NCI-H1048 (cell line): ENCODE measurements at places on chromosomes 11 and 22.

DNA sequence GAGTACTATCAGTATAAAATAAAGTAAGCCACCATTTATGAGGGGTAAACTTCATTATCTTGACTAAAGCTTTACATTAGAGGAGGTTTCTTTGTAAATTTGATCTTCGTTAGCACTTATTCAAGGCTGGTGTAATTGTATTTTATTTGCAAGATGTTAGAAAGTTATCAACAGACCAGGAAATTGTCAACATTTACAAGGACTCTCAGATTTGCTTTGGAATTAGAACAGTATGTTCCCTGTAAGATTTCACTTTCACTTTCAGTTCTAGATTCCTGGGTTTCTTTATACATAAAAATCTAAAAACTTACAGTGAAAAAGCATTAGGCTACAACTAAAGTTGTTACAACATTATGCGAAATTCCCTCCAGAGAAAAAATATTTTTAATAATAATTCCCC lies 4.6 kb upstream of the BIRC3 start:
- no peak for DNase-seq

- DNase-seq = no peak
Observed at GRCh38 chr11:9680028-9680427, 16.2 kb downstream of the SWAP70 start.

DNA sequence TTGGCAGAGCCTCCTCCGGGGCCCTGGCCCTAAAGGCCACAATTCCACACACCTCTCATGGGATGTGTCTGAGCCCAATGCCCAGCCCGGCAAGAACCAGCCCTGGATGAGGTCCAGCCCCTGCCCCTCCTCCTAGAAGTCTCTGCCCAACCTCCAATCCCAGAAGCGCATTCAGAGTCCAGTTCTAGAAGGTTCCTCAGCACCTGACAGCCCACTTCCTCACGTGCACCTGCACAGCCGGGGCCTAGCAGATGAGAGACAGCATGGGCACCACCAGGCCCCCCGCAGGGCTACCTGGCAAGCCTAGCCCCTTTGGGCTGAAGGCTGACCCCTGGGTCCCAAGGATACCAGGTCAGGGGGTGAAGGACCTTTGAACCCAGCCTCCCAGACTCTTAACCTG lies 11.5 kb upstream of the CDKN1C start:
- DNase-seq = no peak

DNA sequence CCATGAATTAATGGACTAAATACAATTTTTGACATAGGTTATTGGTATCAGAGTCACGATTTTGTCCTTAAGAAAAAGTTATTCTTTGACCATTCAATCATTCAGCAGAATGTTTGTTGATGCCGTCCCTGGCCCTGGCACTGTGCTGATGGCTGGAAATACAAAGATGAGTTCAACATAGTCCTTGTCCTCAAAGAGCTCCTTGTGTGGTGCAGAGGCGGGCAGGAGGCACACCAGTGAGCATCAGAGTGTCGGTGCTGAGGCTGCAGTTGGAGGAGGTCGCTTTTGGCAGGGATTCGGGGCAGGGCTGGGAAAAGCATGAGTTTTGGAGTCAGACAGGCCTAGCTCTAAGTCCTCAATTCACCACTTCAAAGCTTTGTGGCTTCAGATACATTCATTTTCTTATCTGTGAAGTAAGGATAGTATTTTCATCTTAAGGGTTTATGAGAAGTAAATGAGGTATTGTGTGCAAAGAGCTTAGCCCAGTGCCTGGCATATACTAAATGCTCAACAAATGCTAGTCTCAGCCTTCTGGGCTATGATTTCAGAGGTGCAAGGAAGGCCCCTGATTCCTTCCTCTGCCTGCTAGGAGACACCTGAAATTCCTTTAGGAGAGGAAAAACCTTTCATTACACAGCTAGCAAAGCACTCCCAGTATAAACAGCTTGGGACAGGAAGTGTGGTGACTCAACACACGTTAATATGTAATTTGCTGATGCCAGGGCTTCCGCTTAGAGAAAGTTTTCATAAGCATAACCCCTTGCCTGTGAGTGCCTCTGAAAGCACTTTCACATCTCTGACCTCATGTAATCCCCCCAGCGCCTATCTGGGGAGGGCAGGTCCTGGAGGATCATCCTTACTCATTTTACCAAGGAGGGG lies 113.8 kb downstream of the NECTIN1 start:
- DNase-seq = no peak

GRCh38 chr11:16745950-16746605 lies 7.6 kb downstream of the C11orf58 start:
- DNase-seq = no peak

DNA sequence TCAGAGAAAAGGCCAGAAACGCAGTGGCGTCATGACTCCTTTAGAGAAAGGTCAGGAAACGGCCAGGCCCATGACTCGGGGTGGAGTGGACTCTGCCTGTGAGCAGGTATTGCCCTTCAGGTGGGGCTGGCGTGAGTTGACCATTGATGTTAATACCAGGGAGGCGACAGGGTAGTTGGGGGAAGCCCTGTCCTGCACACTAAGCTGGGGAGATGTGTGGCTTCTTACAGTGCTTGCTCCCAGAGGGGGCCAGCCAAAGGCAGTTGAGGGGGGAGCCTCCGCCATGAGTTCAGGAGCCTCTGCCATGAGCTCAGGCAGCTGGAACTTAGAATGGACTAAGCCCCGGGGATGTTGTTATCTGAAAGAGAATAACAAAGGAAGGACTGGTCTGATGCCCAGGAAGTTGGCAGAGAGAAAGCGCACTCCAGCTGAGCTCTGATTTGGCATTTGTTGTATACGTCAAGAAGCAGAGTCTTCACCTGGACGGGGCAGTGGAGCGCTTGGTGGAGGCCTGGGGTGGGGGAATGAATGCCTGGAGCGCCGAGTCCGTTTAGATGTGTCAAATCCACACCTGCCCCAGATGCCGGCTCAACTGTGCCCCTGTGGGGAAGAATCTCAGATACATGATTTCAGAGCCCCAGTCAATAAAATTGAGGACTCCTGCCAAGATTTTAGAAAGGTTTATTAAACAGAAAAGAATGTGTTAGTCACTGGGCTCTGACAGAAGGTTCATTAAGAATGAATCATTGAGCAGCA lies 222.5 kb downstream of the TBC1D22A start:
- DNase-seq = no peak

GRCh38 chr11:74522776-74523175 lies 29.3 kb upstream of the LIPT2 start:
- no peak for DNase-seq

GRCh38 chr11:75035911-75036565 lies 47.3 kb downstream of the NEU3 start:
- DNase-seq = no peak

DNA sequence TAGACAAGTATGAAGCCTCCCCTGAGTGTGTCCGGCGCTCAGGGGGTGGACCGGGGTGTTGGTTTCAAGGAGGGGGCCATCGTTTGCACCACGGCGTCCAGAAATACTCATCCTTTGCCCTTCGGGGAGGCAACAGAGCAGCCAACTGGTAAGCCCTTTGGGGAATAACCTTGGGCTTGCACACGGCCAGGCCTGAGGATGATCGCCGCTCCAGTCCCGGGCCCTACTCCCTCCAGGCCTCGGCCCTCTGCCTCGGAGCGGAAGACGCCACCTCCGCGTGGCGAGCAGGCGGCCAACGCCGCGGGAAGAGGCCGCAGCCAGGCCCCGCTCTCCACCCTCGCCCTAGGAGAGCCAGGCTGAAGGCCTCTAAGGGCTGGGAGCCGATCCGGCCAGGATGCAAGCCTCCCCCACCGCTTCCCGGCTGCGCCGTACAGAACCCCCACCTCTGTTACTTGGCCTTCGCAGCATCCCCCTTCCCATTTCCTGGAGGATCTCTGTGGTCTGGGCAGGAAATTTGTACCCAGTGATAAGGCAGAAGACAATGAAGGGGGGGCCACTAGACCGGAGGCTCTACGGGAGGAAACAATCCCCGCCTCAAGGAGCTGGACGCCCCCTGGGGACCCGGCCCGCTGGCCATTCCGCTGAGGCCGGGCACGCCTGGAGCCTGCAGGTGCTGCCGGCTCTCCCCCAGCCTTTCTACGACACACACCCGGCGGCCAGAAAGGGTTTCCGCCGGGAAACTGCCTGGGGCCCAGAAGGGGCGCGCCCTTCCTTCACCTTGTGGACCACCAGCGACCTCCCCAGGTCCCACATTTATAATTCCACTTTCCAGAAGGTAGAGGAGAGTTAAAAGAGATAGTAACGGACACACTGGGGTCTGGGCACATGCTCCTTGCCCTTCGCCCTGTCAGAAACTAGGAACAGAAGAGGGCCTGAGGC lies 2.6 kb downstream of the ESAM start:
- DNase-seq = no peak

- DNase-seq = no peak
Observed at GRCh38 chr11:128330203-128330602, 257.2 kb downstream of the ETS1 start.

DNA sequence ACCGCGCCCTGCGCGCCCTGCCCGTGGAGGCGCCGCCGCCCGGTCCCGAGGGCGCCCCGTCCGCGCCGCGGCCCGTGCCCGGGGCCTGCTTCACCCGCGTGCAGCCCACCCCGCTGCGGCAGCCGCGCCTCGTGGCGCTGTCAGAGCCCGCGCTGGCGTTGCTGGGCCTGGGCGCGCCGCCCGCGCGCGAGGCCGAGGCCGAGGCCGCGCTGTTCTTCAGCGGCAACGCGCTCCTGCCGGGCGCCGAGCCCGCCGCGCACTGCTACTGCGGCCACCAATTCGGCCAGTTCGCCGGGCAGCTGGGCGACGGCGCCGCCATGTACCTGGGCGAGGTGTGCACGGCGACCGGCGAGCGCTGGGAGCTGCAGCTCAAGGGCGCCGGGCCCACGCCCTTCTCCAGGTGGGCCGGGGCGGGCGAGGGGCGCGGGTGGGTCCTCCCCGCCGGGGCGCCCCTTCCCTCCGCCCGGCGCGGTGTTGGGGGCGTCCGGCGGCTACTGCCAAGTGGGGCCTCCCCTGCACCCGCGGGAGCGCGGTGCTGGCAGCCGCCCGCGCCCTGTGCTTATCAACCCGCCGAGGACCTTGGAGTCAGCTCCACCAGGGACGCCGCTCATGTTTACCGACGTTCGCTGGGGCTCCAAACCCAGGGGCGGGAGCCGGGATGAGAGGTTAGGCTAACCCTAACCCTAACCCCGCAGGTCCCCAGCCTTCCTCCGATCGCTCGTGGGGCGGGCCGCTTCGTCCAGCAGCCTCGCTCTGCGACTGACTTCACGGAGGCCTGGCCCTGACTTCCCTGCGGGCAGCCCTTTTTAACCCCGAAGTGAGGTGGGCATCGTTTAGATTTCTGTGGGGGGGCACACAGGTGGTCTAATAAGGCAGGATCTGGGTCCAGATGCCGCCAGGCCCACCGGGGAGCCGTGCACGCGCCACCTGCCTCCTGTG lies 649 bp downstream of the SELENOO start:
- DNase-seq = no peak

- DNase-seq = no peak
Observed at GRCh38 chr22:26476705-26477340, 6.8 kb downstream of the HPS4 start.

- no peak for DNase-seq
Observed at GRCh38 chr11:2795491-2795991, 90.0 kb downstream of the CDKN1C start.

GRCh38 chr11:7611411-7611810 lies 61.9 kb downstream of the CYB5R2 start:
- DNase-seq = no peak

DNA sequence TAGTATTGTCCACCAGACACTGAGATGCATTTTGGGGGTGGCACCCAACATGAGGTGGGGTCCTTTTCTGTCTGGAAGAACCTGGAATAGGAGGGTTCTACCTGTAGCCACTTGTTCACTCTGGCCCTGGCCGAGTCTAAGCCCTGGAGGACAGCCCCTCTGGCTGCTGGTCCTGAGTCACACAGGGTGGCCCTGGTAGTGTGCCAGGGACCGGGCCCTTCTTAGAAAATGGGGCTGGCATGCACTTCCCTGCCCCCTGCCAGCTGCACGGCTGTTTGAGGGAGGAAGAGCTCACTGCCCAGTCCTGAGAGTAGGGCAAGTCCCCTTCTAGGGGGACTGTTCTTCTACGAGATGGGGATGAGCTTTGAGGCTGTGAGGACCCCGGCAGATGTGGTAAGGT lies 2.2 kb downstream of the PLCB3 start:
- no peak for DNase-seq

GRCh38 chr11:33879375-33879774 lies 12.5 kb downstream of the LMO2 start:
- no peak for DNase-seq

DNA sequence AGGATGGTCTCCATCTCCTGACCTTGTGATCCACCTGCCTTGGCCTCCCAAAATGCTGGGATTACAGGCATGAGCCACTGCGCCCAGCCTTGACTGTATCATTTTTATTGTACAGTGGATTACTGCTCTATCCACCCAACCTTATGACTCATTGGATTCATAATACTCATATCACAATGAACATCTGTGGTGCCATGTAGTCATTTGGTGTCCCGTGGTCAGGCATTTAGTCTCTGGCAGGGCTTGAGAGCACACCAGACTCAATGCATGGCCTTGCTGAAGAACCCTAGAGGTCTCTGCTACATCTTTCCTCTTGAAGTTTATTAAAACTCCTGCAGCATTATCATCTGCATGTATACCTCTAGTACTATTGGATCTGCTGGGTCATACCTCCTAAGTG lies 98.0 kb upstream of the LDLRAD3 start:
- no peak for DNase-seq

GRCh38 chr22:33829546-33830280 lies 90.6 kb downstream of the LARGE1 start:
- DNase-seq = no peak

GRCh38 chr11:59713745-59714144 lies at the start of gene OR10V1:
Gene OR10V1 (minus strand): TSS chr11:59713845. CDS start chr11:59713845, 0 bp downstream.
- DNase-seq = no peak

- DNase-seq = no peak
Observed at GRCh38 chr11:114263513-114264170, 32.6 kb upstream of the NNMT start.

GRCh38 chr11:111936040-111936540 lies 1.1 kb upstream of the DIXDC1 start:
- DNase-seq = no peak

DNA sequence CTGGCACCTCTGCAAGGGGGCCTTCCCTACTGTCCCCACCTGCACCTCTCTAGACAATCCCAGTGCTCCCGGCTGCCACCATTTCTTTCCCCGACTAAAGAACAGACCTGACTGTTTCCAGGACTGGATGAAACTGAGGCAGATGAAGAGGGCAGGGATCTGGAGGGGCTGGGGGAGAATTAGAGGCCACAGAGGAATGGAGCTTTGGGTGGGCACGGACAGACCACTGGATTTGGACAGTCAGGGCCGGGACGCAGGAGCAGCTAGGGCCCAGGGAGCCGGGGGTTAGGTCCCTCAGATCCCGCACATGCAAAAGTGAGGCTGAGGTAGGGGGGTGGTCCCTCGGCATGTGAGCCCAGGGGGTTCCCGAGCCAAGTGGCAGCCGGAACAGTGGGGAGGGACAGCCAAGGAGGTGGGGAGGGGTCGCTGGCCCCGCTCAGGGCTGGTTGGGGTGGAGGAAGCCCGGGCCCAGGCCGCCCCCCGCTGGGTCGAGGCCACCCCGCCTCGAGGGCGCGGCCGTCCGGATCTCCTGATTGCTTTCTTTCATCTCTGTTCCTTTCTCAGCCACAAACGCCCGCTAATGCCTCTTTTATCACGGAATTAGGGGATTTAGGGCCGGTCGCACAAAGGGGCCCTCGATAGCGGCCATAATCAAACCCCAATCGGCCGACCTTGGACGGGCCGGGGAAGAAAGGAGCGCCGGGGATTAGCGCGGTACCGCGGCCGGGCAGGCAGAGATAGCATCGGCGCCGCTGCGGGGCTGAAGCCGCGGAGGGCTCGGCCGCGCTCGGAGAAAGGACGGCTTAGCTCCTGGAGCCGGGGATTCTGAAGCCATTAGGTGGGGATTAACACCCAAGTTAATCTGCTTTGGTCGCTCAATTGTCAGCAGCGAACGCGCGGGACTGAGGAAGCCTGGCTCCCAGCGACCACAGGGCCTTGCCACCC lies 9.3 kb downstream of the SLC25A1 start:
- DNase-seq = no peak

GRCh38 chr22:19654338-19654987 lies 59.8 kb upstream of the SEPTIN5 start:
- no peak for DNase-seq
